ENCODE measurements at places on chromosomes 6 and 20. TPM values are rescaled to one million over a fixed set of nuclear protein-coding genes. Genes with fewer than 3 reads are reported as not detected.

DNA sequence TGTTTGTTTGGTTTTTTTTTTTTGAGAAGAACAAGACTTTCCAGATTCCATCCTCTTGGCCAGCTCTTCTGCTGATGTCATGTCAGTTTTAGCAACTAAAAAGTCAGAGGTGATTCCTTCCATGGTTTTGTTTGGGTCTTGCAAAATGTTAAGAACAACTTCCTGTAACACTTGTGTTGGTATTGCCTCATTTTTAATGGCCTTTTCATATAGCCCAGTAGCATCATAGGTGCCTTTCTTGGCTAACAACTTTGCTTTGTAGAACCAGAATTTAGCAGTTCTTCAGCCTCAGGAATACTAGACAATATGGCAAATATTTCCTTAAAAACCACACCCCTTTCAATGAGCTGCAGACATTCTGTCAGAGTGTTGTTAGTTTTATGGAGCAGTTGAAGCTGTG, 99.5 kb upstream of the SIRPG start:
- DNase-seq, result no peak

- DNase-seq, result no peak
Measured at GRCh38 chr20:20815711-20816455, 103.4 kb upstream of the RALGAPA2 start.

DNA sequence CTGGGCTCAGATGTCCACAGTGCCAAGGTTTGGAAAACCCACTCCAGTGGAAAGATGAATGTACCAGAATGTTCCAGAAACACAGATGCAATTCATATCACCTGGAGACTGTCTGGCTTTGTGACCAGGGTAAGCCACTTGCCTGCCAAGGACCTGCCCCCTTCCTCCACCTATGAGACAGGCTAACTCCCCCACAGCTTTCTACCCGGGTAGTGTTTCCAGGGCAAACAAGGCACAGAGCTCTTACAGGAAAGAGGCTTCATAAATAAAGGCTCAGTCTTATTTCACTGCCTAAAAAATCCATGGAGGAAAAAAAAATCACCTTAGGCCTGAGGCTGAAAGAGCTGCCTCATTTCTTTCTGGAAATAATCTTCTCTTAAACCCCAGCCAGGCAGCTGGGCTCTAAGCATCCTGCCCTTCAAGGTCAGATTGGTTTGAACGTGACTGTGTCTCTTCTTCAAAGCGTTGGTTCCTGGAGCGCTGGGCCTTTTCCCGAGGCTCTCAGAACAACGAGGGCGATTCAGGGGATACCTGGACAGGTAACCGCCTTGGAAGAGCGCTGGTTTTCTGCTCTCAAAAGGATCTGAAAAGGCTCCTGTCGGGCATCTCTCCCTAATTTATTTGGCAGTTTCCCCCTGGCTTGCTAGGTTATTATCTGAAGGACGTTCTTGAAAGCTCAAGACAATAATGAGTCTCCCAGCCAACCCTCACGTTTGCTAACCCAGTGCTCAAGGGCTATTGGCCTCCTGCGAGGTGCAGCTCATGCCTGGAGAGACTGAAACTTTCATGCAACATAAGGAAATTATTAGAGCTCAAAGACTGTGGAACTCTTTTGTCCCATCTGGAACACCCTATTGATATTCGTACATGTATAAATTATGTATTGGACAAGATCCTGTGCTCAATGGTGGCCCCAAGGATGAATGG, 199.2 kb upstream of the PMEPA1 start:
- peak; percentile 72 for DNase-seq

GRCh38 chr6:31180500-31180899, 10.0 kb upstream of the POU5F1 start:
- no peak for DNase-seq

- DNase-seq, result no peak
Measured at GRCh38 chr6:21609881-21610329, 16.4 kb downstream of the SOX4 start.

DNA sequence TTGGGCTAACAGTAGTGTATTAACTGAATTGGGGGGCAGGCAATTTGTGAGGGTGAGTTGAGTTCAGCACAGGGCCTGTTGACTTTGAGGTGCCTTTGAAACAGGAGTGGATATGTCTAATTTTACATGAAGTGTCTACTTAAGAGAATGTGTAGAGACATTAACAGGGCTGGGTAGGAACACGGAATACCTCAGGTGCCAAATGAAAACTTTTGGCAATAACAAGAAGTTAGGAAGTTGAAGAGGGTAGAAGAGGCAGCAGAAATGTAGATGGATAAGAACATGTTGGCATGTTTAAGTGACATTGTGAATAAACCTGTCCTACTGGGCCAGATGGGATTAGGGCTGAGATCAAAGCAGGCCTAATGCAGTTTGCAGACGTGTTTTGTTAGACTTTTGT, 117.0 kb downstream of the SLC16A10 start:
- DNase-seq, result no peak

DNA sequence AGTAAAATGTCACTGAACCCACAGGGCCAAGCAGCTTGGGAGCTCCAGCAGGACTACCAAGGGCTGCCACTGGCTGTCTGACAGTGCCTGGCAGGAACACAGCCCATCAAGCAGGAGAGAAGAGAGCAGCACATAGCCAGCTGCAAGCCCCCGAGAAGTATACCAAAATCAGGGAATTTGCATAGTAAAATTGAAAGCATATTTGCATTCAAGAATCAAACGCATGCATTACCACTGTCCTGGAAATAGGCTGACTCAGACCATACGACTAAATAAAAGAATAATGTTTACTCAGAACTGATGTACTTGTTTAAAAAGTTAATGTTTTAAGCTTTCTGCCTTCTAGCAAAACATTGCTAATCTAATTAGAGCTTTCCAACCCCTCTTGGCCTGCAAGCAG, 298.1 kb downstream of the TFAP2B start:
- no peak for DNase-seq

- DNase-seq, result no peak
Measured at GRCh38 chr6:43718387-43719105, 31.0 kb upstream of the MRPS18A start.

DNA sequence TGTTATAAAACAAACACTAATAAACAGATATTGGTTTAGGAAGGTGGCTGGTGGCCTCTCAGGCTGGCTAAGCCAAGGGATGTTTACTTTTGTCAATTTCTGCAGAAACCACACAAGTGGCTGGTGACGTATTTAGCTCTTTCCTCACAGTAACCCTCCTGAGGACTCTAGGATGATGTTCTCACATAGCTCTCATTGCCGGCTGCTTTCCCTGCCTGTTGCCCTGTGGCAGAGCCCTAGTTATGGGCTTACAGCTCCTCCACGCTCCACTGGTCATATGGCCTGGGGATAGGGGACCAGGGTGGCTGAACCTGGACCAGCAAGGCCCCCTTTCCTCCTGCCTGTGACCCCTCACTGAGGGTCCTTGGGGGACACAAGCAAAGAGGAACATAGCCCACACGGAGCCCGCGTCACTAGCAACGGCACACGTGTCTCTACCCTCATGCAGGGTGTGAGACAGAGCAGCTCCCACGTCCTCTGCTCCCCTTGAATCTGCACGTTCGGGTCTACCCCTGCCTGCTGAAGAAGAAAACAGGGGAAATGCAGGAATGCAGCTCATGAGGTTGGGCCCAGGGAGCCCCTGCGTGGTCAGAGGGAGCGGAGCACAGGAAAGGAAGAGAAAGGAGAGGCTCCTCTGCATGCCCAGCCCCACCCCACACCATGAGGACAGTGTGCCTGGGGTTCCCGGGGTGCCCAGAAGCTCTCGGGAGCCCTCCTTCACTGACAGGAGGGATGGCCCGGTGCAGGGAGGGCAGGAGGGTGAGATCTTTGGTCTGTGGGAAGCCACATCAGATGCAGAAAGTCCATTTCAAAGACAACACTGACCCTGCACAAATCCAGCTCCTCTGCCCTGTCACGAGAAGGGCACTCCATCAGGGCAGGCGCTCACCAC, 13.9 kb downstream of the RAMACL start:
- no peak for DNase-seq

DNA sequence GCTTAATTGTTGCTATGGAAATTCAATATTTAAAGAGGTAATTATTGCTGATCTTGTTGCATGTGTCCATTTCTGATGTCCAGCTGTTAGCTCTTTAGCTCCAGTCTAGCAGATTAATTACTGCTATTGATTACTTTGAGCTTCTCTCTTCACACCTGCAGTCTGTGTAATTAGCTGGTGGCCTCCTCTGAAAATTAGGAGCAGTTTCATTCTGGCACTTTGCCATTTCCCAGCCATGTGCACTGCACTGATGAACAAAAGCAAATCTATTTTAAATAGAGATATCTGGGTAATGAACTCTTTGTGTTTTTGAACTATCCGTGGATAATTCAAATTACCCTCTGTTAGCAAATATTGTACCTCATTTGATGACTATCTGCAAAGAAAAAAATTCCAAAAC, 275.9 kb downstream of the RNF144B start:
- DNase-seq, result no peak

DNA sequence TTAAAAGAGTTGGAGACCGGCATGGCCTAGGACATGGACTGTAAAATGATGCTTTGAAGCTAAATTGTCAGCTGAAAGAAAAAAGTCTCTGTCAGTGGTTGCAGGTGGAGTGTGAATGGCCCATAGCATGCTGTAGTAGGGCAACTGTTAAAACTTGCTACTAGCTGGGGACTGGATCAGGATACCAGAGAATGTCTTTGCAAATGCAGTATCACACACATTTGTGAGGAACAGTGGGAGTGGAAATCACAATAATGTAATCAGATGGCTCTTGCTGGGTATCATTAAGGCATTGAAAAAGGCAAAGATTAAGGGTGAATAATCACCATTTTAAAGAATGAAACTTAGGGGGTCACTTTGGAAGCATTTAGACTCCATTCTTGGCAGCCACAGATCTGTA, 737.9 kb downstream of the EYS start:
- no peak for DNase-seq

DNA sequence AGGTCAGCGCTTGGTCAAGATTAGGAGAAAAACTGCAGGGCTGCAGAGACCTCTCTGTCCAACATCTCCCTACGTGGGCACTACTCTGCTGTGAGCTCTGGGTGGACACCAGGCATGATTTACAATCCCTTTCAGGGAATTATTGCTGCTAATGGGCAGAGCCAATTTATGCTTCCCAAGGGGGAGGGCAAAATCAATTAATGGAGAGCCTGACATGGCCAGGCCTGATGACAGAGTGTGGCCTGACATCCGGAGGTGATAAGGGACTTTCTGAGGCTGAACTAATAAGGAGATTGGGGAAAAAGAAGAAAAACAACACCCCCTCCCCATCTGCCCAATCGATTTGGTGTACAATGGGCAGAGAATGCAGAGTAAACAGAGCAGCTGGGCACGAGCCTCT, 5.0 kb upstream of the KCNK16 start:
- no peak for DNase-seq

- no peak for DNase-seq
Measured at GRCh38 chr20:3315136-3315535, 76.1 kb upstream of the SLC4A11 start.

GRCh38 chr20:16001286-16001685, 572.0 kb downstream of the KIF16B start:
- no peak for DNase-seq

DNA sequence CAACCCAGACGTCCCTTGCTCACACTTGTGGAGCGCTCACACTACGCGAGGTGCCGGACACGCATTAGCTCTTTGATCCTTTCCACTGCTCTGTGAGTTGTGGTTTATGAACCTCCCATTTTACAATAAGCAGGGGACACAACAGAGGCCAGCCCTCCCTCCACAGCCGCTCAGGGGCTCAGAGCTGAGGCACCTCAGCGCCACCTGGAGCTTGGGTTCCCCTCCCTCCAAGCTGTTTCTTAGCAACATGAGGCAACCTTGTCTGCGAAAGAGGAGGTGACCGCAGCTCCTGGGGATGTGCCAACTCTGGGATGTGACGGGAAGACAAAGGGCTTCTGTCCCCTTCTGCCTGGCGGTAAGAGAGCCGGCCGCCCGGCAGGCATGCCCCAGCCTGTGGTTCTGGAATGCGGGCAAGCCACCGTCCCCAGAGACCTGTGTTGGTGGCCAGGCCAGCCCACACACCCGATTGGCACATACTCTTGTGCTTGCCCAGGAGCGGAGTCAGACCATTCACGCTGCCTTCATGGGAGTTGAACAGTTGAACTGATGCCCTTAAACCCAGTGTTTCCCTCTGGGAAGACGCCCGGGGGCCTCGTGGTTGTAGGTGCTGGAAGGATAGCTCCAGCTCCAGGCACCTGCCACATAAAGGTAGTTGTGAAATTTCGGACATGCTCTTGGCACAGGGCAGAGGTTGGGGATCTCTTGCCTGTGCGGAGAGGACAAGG, 44.5 kb downstream of the RBM38 start:
- DNase-seq, result peak; percentile 71

GRCh38 chr20:36101192-36101591, 53.3 kb upstream of the EPB41L1 start:
- DNase-seq, result no peak

- DNase-seq, result no peak
Measured at GRCh38 chr6:112253841-112254816, at the start of gene LAMA4. Gene LAMA4, minus strand, starts transcription at chr6:112254567. Its CDS starts 417 bp downstream, at chr6:112254150.

GRCh38 chr20:25310921-25311728, 63.2 kb downstream of the PYGB start:
- no peak for DNase-seq

DNA sequence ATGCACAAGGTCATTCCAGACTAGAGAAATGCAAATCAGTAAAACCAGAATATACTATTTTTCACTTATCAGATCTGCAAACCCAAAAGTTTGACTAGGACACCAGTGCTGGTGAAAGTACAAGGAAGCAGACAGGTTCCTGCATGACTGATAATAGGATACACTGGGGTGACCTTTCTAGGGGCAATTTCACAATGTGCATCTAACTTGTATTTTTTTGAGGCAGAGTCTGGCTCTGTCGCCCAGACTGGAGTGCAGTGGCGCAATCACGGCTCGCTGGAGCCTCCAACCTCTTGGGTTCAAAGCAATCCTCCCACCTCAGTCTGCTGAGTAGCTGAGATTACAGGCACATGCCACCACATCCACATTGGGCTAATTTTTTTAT, 11.4 kb downstream of the COMMD7 start:
- no peak for DNase-seq

- DNase-seq, result no peak
Measured at GRCh38 chr6:169208011-169208410, 45.6 kb downstream of the THBS2 start.

- no peak for DNase-seq
Measured at GRCh38 chr6:78605909-78606446, 261.4 kb upstream of the IRAK1BP1 start.

- DNase-seq, result no peak
Measured at GRCh38 chr6:72959821-72960220, 265.5 kb downstream of the KHDC1L start.

Gene PTPRK
- 52.3 TPM for polyA plus RNA-seq

Gene SIRPD
- polyA plus RNA-seq, result not detected

Gene ARMC12
- 0.99 TPM for polyA plus RNA-seq

Gene C4A
- polyA plus RNA-seq, result 13.7 TPM

Gene BNIP5
- 0.20 TPM for polyA plus RNA-seq

Gene C6orf118
- polyA plus RNA-seq, result 6.7 TPM

Gene FITM2
- polyA plus RNA-seq, result 8.3 TPM

Gene DST
- polyA plus RNA-seq, result 197 TPM

Gene DUSP15
- polyA plus RNA-seq, result 23.0 TPM

Gene EDN1
- polyA plus RNA-seq, result 4.8 TPM

Gene LINC00237
- polyA plus RNA-seq, result not detected

Gene MLIP
- polyA plus RNA-seq, result 0.70 TPM

Gene PRR18
- 0.30 TPM for polyA plus RNA-seq

Gene ARMH2
- polyA plus RNA-seq, result not detected

Gene ZNF831
- 0.09 TPM for polyA plus RNA-seq

All from renal pelvis (tissue), 12 donors.